Stimulated activated CD4-positive, alpha-beta T cell treated with anti-CD3 and anti-CD28 coated beads, Interleukin-15, amount 100 ng/mL, for 48 hours (primary cell): ENCODE measurements at places on chromosomes 2 and 18.

- peak; percentile 17 for DNase-seq
These were observed 161.2 kb upstream of the PIEZO2 start for GRCh38 chr18:11310476-11311086.

GRCh38 chr2:10028988-10029874 lies 14.1 kb upstream of the KLF11 start:
- DNase-seq, result peak; percentile 14

GRCh38 chr18:35051641-35052377 lies 10.6 kb downstream of the MAPRE2 start:
- no peak for DNase-seq

- DNase-seq, result no peak
These were observed 127.5 kb upstream of the SLC1A4 start for GRCh38 chr2:64861452-64862397.

- DNase-seq, result no peak
These were observed 99.1 kb upstream of the MC4R start for GRCh38 chr18:60471652-60472051.
